ENCODE measurements at places on chromosomes 2 and 18.

DNA sequence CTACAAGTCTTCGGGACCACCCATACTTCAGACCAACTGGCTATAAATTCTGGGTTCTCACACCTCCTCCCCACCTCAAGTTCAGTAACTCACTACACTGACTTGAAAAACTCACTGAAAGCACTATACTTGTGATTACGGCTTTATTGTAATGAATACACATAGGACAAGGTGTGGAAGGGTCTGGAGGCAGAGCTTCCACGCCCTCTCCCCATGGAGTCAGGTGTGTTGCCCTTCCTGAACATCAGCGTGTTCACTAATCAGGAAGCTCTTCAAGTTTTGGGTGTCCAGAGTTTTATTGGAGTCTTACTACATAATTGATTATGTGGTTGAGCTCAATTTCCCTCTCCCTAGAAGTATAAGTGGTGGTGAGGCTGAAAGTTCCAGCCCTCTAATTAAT, 27.5 kb downstream of the NBEAL1 start:
- no peak for DNase-seq

- DNase-seq: no peak
Measured at GRCh38 chr2:88199912-88200682, 30.0 kb downstream of the THNSL2 start.

- DNase-seq: no peak
Measured at GRCh38 chr18:77341527-77342325, 92.1 kb downstream of the GALR1 start.

DNA sequence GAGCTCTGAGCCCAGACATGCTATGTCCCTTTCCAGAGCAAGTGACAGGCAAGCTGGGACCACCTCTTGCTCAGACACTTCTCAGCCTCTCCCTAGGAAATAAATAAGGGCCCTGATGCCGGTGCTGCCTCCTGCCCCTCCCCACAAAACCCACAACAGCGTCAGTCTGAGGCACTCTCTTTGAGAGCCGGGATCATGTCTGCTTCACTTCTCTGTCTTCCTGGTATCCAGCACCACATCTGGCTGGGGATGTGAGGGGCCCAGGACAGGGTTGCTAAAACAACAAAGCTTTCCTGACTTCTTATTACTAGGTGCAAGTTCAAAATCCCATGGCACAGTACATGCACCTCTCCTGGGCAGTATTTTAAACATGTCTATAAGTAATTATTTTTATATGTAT, 103.9 kb upstream of the GLI2 start:
- no peak for DNase-seq

DNA sequence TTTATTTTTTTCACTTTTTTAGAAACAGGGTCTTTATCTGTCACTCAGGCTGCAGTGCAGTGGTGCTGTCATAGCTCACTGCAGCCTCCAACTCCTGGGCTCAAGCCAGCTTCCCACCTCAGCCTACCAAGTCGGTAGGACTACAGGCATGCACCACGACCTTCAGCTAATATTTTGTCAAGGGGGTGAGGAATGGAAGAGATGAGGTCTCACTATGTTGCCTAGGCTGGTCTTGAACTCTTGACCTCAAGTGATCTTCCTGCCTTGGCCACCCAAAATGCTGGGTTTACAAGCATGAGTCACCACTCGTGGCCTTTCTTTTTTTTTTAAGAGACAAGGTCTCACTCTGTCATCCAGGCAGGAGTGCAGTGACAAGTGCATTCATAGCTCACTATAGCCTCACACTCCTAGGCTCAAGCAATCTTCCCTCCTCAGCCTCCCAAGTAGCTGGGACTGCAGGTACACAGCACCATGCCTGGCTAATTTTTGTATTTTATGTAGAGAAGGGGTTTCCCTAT, 13.4 kb downstream of the PPP1R7 start:
- DNase-seq: no peak
